ENCODE measurements at places on chromosomes 1 and 21.

DNA sequence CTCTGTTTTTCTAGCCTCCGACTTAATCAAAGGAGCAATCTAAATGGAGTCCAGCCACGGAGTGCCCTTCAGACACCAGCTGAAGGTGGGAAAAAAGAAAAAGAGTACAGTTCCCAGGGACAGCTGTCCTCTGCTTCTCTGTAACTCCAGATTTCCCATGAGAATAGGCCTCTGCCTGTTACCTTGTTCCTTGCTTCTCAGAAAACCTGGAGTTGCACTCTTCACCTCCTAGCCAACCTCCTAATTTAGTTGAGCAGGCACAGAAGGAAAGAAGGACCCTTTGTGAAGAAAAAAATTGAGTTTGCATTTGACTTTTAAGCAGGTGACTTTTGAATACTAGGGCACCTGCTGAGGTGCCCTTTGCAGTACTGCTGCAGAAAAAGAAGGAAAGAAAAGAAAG lies 8.3 kb downstream of the BARHL2 start:
- no peak for ATAC-seq

DNA sequence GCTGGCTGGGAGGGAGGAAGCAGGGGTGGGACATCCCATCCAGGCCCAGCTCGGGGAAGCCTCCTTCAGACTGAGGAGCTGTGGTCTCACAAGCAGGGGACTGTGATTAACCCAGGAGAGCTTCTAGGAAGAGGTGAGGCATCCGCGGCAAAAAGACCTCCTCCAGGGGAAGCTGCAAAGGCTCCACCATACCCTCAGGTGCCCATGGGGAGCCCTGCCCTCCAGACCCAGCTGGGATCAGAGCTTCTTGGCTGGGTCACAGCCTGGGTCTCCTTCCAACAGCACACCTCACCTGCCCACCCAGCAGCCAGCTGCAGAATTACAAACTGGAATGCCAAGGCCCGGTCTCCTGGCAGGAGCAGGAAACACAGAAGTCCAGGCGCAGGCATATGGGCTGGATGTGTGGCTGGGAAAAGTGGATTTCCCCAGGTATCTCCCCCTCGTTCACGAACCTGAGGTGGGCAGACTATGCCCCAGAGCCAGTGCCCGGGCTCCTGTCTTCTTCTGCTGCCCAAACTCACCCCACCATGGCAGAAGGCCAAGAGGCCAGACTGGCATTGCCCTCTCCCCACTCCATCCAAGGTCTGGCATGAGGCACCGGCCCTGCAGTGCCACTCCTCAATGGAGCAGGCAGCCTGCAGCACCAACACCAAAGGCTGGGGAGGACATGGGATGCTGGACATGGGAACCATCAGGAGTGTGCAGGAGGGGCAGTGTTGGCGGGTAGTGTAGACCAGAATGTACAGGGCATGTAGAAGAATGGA lies 15.4 kb upstream of the ARF1 start:
- ATAC-seq, result no peak

GRCh38 chr1:229562686-229563085 lies 4.2 kb upstream of the ABCB10 start:
- ATAC-seq, result no peak

GRCh38 chr21:37166733-37167132 lies 93.7 kb downstream of the TTC3 start:
- ATAC-seq, result peak; percentile 43

- no peak for ATAC-seq
These were observed 101.6 kb downstream of the AJAP1 start for GRCh38 chr1:4755864-4756504.

GRCh38 chr1:43573066-43573800 lies 42.5 kb downstream of the PTPRF start:
- no peak for ATAC-seq

- ATAC-seq, result peak; percentile 32
These were observed 4.5 kb downstream of the HSPB7 start for GRCh38 chr1:16013220-16013907.

- ATAC-seq, result no peak
These were observed 16.5 kb downstream of the PTCH2 start for GRCh38 chr1:44826375-44827196.

DNA sequence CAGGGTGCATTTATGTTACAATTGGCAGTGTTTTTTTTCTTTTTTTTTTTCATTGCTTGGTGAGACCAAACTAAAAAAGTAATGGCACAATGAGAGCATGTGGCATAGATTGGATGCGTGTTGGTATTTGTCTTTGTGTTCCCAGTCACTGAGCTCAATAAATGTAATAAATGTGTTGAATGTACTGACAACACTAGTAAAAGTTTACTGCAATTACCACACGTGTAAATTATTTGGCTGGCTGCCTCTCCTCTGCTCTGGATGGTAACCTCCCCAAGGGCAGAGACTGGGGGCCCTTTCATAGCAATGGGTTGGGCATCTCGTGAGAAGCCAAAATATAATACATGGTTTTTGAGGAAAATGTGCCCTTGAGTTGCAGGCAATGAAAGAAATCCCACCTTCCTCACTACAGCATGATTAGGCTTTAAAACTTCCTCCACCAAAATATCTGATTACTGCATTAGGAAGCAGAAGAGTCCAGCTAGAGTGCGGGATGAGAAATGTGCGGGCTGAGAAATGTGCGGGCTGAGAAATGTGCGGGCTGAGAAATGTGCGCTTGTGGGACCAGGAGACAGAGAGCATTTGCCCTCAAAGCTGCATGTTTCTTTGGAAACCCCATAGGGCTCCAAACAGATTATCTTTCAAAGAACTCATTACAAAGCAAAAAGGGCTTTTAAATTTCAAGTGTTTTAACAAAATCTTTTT lies 58.5 kb downstream of the CDC7 start:
- ATAC-seq, result no peak

DNA sequence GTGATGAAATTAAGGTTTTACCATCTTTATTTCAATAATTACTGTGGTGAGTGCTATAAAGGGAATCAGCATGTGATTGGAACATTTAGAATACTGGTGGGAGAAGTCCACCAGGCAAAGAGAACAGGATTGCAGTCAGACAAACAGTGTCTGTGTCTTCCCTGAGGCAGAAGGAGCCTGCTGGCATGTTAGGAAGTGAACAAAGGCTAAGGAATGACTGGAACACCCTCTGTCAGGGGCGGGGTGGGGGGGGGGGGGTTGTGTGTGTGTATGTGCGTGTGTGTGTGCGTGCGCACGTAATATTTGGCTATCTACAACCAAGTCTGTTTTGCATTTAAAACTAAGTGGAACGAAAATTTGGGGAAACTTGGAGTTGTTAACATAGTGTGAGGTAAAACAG lies 30.2 kb downstream of the SRRM1 start:
- ATAC-seq, result no peak

GRCh38 chr1:221735999-221736398 lies 5.9 kb downstream of the DUSP10 start:
- no peak for ATAC-seq

DNA sequence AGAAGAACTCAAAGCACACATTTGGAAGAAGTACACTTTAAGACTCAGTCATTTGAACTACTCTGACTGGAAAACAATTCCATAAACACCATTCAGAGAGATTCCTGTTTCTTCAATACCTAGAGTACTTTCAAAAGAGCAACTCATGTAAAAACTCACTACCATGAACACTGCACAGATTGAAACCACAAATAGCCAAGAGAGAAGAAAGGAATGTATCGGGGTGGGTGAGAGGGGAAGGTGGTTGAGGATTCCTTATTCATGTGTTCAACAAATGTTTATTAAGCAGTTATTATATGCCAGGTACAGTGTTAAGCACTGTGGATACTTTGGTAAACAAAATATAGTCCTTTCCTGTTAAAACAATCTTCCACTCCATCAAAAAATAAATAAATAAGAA lies 64.7 kb downstream of the NRIP1 start:
- ATAC-seq, result no peak

DNA sequence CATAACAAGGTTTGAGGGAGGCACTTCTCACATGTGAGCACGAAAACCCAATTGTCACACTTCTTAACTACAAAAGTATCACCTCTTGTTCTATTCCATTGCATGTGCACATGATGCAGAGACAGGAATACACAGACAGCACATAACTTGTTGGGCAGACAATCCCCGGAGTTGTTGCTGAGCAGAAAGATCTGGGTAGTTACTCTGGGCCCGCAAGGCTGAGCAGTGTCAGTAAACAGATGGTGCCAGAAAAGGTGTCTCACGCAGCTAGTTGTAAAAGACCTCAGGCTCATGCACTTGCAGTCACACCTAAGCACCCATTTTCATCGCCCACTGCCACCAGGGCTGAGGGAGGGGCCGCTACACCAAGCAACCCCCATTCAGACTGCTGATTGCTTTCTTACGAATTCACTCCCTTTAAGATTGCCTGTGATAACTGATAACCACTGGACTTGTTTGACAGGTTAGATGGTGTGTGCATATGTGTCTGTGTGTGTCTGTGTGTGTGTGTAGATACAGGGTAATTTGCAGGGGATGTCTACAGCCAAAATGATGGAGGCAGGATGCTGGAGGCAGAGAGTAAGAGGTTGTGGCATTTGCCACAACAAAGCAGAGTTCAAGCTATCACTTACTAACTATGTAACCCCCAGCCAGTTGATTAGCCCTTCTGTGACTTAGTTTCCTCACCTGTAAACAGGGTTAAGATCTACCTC lies 4.2 kb downstream of the LGR6 start:
- ATAC-seq, result no peak

DNA sequence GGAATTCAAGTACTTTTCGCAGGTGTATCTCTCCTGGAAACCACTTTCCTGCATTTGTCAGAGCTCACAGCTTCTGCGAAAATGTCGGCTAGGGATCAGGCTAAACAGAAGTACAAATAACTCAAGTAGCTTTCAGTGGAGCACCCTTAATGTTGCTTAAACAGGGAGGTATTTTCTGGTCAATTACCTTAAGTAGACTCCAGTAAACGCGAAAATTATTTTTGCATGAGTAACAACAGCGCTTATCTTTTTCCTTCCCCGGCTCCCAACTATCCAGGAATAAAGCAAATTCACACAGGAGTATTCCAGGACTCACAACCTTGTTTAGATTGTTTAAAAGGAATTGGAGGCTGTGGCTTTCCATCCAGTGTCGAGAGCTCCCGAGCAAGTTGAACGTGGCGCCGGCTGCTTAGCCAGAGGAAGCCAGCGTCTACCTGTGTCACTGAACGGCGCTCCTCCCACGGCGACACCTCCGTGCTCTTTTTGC lies 7.3 kb upstream of the SIM2 start:
- no peak for ATAC-seq

GRCh38 chr1:41749991-41750745 lies 168.6 kb downstream of the HIVEP3 start:
- no peak for ATAC-seq

DNA sequence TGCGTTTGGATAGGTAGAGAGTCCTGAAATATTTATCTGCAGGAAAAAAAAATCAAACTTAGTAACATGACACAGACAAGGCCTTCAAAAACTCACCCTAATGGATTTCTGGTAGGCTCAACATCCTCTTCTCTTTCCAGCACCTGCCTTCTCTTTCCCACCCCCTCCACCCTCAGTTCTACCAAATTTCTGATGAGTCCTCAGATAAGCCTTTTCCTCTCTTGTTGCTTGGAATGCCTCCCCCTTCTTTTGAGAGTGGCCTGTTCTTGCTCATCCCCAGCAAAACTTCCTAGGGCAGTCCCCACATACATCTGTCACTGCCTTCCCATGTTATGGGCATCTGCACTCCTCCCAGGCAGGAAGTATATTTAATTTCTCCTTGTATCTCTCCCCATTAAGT lies 7.6 kb upstream of the LBR start:
- ATAC-seq, result no peak

GRCh38 chr1:207404849-207405525 lies 49.1 kb upstream of the CR2 start:
- ATAC-seq, result peak; percentile 79

DNA sequence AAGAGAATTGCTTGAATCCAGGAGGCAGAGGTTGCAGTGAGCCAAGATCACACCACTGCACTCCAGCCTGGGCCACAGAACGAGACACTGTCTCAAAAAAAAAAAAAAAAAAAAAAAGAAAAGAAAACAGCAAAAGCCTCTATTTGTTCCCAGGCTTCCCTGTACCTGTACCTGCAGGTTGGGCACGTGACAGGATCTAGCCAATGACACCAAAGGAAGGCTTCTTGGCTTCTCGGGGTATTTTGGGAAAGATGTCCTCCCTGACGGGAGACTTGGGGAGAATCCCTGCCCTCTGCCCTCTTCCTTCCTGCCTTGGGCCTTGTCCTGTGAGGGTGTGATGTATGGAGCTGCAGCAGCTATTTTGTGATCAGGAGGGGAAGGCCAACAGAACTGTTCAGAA lies 22.8 kb downstream of the TMCO4 start:
- ATAC-seq, result no peak

- ATAC-seq, result no peak
These were observed 45.7 kb upstream of the PAXBP1 start for GRCh38 chr21:32817208-32817607.

DNA sequence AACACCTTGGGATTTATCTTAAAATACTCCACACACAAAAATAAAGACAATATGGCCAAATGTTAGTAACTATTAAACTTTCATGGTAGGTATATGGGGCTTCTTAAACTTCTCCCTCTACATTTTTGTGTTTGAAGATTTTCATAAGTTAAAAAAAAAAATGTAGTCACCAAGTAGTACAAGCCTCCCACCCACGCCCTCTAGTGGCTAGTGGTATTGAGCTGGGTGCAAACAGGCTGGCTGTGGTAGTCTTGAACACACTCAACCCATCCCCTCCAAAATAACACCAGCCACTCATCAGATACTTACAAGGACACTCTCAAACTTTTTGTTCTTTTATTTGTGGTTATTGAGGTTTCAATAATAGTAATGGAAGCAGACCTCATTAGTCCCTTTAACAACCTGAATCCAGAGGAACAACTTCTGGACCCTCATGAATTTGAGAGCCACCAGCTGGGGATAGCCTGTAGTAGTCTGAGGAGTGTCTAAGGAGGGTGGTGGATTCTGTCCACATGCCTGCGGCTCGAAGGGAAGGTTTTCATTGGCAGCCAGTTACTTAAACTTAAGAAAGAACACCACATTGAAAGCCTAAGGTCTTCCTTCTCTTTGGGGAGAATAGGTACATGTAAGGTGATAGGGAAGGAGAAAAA lies 15.6 kb downstream of the RD3 start:
- peak; percentile 67 for ATAC-seq

DNA sequence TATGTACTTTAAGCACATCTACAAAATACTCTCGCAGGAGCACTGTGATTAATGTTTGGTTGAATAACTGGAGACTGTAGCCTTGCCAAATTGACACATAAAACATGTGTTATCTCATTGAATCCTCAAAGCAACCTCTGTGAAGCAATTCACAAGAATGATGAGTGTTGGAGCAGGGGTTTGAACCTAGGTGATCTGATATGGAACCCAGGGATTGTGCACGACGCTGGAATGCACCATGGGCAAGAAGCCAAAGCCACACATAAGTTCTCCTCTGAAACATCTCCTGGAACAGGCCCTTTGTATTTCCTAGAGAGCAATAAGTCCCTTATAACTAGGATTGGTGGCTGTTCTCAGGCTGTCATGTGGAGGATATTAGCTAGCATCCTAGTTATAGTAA lies 124.6 kb upstream of the IVNS1ABP start:
- ATAC-seq, result no peak

GRCh38 chr1:5973771-5974170 lies 18.5 kb downstream of the NPHP4 start:
- no peak for ATAC-seq

DNA sequence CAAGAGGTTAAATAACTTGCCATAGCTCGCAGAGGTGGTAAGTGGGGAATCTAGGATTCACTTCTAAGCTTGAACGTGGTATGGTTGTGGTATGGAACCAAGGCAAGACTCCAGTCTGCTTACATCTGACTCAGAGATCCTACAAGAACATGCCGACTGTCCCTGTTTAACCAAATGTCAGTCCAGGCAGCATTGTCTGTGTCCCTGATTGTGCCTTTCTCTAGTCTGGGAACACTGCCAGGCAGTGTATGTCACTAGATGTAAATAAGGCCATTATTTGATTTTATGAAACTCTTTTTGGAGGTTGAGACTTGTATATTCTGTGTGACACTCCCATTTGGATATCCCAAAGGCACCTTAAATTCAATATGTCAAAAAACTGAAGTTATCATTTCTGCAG lies 96.0 kb downstream of the NOS1AP start:
- no peak for ATAC-seq

Measured in esophagus mucosa (tissue), 1 donor.